Lung (tissue), 17 donors: ENCODE measurements at places on chromosomes 6 and 20. TPM values are rescaled to one million over a fixed set of nuclear protein-coding genes. Genes with fewer than 3 reads are reported as not detected.

- no peak overlapping the region for H3K4me3 ChIP-seq
- H3K4me1 ChIP-seq, result no peaks in the 10 kb centered on the region
- no peaks in the 10 kb centered on the region for H3K27me3 ChIP-seq
- DNase-seq, result no peak
These were observed 239.6 kb downstream of the CDKAL1 start for GRCh38 chr6:20773822-20774221.

DNA sequence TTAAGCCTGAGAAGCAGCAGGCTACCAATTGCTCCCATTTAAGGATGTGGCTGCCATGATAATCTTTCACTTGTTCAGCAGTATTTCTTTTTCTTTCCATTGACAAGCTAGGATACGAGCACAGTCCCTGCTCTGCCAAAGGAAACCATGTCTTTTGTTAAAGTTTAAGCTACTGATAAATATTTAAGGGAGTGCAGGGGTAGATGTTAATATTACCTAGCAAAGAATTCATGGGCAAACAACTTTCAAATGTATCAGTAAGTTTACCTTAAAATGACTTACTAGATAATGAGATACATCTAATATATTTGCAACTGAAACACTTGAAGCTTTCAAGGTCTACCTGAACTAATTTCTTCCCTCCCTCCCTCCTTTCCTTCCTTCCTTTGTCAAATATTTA lies 77.3 kb downstream of the OPN5 start:
- no peaks in the 10 kb centered on the region for H3K36me3 ChIP-seq
- H3K4me3 ChIP-seq, result no peak overlapping the region
- H3K27ac ChIP-seq, result no peak overlapping the region
- H3K4me1 ChIP-seq, result peaks cover 4% of the 10 kb centered on the region
- DNase-seq, result no peak
- no peaks in the 10 kb centered on the region for H3K27me3 ChIP-seq

GRCh38 chr6:11909696-11910132 lies 102.4 kb upstream of the HIVEP1 start:
- peaks cover 5% of the 10 kb centered on the region for H3K4me1 ChIP-seq
- no peak overlapping the region for H3K4me3 ChIP-seq
- DNase-seq, result no peak
- H3K36me3 ChIP-seq, result no peaks in the 10 kb centered on the region

DNA sequence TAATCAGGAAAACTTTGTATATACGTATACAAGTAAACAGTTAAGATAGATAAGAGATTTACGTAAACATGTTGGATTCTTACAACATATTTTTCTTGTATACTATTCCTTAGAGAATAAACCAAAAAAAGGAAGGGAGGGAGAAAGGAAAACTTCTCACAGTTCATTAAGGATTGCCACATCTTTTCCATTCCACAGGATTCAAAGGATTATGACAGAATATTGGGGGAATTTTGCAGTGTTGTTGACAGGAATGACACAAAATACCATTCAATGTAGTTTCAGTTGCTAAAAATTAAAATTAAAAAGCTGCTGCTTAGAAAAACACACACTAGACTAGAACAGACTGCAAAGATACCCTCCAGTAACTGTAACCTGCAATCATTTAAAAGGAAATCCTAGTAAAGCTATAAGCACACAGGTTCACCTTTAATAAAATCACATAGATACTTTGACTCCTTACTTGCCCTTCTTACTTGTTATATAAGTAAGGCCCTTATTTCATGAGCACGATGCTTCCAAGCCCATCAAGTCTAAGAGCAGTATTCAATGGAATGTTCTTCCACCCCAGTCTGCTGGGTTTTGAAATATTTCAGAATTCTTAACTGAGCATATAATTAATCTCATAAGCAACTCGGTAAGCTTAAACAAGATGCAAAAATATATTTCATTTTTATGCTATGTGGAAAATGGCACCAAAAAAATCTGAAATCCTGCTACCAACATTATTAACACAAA lies 107.8 kb downstream of the SMLR1 start:
- no peak overlapping the region for H3K4me3 ChIP-seq
- H3K27ac ChIP-seq, result no peak overlapping the region
- no peaks in the 10 kb centered on the region for H3K36me3 ChIP-seq
- DNase-seq, result peak; percentile 95

- H3K27me3 ChIP-seq, result no peaks in the 10 kb centered on the region
- H3K4me1 ChIP-seq, result no peaks in the 10 kb centered on the region
- no peaks in the 10 kb centered on the region for H3K36me3 ChIP-seq
- H3K27ac ChIP-seq, result no peak overlapping the region
These were observed 225.1 kb downstream of the UBE3D start for GRCh38 chr6:82840571-82840970.

DNA sequence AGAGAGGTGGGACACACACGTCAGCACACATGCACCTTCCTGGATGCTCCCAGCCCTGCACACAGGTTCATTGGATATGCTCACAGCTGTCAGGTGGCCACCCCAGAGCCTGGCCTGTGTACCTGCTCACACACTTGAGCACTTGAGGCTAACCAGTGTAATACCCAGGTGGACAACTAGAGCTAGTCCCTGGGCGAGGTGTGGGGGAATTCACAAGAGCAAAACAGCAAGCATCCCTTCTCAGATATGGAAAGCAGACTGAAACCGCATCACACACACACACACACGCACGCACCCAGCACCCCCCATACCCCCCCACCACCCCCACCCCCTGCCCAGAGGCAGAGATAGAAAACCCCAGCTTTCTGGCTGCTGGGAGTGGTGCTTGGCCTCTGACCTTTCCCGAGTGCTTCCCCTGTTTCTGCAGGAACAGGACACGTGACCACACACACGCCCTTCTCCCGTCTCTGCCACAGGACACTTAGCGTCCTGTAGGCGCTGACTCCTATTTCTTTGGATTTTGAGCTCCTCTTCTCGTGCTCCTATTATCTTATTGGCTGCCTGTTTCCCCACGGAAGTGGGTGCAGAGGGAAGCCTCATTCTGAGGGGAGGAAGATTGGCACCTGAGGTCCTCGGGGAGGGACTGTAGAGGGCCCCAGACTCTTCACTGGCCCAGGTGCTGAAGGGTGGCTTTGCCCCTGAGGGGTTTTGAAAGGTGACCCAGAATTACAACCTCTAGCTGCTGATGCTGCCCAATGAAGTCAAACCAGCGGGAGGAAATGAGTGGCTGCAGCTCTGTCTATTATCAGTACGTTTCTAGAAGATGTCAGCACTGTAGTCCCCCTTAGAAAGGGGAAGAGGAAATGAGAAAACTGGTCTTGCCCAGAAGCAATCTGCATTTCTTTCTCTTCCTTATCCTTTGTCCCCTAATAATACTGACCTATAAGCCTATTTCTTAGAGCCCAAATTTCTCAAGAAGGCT lies 65.8 kb downstream of the SYTL3 start:
- H3K36me3 ChIP-seq, result no peaks in the 10 kb centered on the region
- H3K27ac ChIP-seq, result no peak overlapping the region
- H3K4me1 ChIP-seq, result no peaks in the 10 kb centered on the region
- no peak overlapping the region for H3K4me3 ChIP-seq

- no peak overlapping the region for H3K27ac ChIP-seq
- no peaks in the 10 kb centered on the region for H3K27me3 ChIP-seq
- no peak overlapping the region for H3K4me3 ChIP-seq
These were observed 38.5 kb downstream of the SOD2 start for GRCh38 chr6:159654483-159655098.

GRCh38 chr6:13469693-13470092 lies 17.7 kb downstream of the GFOD1 start:
- peaks cover 3% of the 10 kb centered on the region for H3K36me3 ChIP-seq
- H3K4me3 ChIP-seq, result no peak overlapping the region
- H3K27ac ChIP-seq, result no peak overlapping the region
- H3K27me3 ChIP-seq, result no peaks in the 10 kb centered on the region
- DNase-seq, result no peak
- H3K4me1 ChIP-seq, result peaks cover 22% of the 10 kb centered on the region

DNA sequence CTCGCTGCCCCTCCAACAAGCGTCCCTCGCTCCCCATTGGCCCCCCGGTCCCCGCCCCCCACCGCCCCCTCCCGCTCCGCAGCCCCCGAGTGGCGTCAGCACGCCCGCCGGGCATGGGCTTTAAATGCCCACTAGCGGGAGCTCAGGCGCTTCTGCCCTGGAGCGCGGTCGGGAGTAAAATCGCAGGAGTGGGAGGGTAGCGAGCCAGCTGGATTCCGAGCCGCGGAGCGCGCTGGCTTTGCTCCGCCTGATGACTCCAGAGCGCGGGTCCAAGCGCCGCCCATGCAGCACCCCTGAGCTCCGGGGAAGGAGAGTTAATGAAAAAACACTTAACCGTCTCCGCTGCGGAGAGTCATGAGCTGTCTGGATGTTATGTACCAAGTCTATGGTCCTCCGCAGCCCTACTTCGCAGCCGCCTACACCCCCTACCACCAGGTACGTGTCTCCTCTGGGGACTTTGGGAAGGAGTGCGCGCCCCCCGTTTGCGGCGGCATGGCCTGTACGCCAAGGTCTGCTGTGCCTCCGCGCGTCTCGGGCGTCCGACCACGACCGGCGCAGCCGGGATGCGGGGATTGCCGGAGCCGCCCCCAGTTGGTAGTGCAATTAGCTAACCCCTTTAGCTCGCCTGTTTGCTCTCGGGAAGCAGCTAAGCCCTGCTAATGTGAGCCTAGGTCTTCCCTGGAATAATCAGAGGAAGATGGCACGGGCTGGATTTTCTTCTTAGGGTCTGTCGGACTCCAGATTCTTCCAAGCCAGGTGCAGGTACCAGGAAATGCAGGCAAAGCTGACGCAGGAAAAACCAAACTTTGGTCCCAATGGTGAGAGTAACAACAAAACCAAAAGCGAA lies at the start of gene VGLL2:
VGLL2 (plus strand) TSS at position 149 of the 847 bp plus-strand sequence; CDS start at position 355, 206 bp downstream.
- no peak within 1 kb of the TSS for H3K27ac ChIP-seq
- H3K36me3 ChIP-seq, result no peaks in the 10 kb centered on the region
- H3K4me3 ChIP-seq, result peak within 1 kb of the TSS; percentile 13
- H3K4me1 ChIP-seq, result peaks cover 4% of the 10 kb centered on the region

DNA sequence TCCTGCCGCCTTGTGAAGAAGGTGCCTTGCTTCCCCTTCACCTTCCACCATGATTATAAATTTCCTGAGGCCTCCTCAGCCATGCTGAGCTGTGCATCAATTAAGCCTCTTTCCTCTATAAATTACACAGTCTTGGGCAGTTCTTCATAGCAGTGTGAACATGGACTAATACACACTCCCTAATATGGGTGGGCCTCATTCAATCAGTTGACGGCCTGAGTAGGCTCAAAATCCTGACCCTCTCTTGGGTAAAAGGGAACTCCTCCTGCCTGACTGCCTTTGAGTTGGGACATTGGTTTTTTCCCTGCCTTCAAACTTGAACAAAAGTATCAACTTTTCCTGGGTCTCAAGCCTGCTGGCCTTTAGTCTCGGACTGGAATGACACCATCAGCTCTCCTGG lies 96.6 kb upstream of the PROKR2 start:
- H3K4me3 ChIP-seq, result no peak overlapping the region
- no peaks in the 10 kb centered on the region for H3K27me3 ChIP-seq
- H3K27ac ChIP-seq, result no peak overlapping the region
- H3K36me3 ChIP-seq, result no peaks in the 10 kb centered on the region

GRCh38 chr20:49518576-49518975 lies 36.1 kb upstream of the KCNB1 start:
- no peaks in the 10 kb centered on the region for H3K27me3 ChIP-seq
- H3K4me3 ChIP-seq, result no peak overlapping the region
- H3K36me3 ChIP-seq, result no peaks in the 10 kb centered on the region
- no peak overlapping the region for H3K27ac ChIP-seq
- H3K4me1 ChIP-seq, result no peaks in the 10 kb centered on the region
- DNase-seq, result no peak

DNA sequence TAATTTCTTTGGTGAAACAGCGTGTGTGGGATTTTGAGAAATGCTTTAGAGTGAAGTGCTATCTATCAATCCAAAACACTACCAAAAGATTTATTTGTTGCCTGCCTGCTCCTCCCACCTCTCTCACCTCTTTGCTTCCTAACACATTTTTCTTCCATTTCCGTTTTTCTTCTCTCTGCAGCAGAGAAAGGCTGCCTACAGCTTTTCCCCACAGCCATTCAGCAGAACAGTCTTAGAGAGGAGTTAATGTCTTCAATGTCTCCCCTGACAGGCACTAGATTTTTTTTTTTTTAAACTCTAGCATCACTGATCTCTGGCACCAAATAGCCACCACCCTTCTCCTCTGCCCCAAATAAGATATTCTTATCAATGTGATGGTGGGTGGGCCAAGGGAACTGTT lies 327.8 kb upstream of the MAN1A1 start:
- H3K4me3 ChIP-seq, result no peak overlapping the region
- H3K4me1 ChIP-seq, result no peaks in the 10 kb centered on the region
- no peak overlapping the region for H3K27ac ChIP-seq

DNA sequence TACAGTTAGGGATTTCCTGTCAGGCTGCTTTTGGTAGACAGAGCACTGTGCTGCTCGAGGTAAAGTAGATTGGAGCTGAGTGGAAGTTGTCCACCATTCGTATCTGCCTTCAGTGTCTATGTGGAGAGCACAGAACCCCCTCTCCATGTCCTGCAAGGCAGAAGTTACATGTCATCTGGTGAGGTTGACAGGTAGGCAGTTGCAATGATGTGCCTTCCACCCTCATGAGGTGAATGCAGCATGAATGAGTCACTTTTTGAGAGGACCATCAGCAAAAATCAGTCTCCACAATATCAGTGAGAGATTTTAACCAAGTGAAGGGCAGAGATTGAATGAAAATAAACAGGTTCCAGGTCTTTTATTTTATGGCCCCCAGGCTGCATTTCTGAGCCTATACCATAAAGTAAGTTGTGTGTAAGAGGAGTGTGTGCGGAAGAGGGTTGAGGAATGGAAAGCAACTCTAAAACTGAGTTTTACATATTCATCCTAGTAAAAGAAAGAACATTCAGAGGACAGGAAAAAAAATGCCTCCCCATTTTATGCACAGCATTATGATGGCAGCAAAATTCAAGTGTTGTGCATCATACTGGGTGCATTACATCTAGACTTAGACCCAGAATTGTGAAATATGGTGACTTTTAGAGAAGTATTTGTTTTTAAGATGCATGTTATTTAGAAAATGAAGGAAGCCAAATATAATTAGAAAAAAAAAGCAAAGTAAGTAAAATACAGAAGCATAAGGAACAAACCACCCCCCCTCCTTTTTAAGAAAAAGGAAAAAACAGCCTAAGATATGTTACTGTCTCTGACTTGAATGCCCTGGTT lies 15.8 kb downstream of the TRAPPC3L start:
- peaks cover 11% of the 10 kb centered on the region for H3K4me1 ChIP-seq
- no peak overlapping the region for H3K4me3 ChIP-seq
- H3K27me3 ChIP-seq, result no peaks in the 10 kb centered on the region
- peak; percentile 31 for DNase-seq
- H3K27ac ChIP-seq, result peak overlapping the region; percentile 6

GRCh38 chr6:136639702-136640101 lies 89.5 kb upstream of the MAP7 start:
- no peak for DNase-seq
- H3K27ac ChIP-seq, result no peak overlapping the region
- no peak overlapping the region for H3K4me3 ChIP-seq
- no peaks in the 10 kb centered on the region for H3K27me3 ChIP-seq
- H3K36me3 ChIP-seq, result peaks cover 12% of the 10 kb centered on the region

- no peak overlapping the region for H3K4me3 ChIP-seq
- H3K4me1 ChIP-seq, result no peaks in the 10 kb centered on the region
- no peak for DNase-seq
These were observed 113.7 kb downstream of the CLIC5 start for GRCh38 chr6:45901767-45902650.

The SMLR1 gene
- not detected for total RNA-seq

The FUT9 gene
- total RNA-seq, result 0.14 TPM

The ENPP4 gene
- total RNA-seq, result 30.5 TPM

The SERPINB6 gene
- 113 TPM for total RNA-seq

The DNMT3B gene
- total RNA-seq, result 3.1 TPM

The MCHR2 gene
- not detected for total RNA-seq

The RNF182 gene
- 2.1 TPM for total RNA-seq

The DLL1 gene
- total RNA-seq, result 16.9 TPM
